Activated CD4-positive, alpha-beta T cell treated with anti-CD3 and anti-CD28 coated beads for 48 hours (primary cell): ENCODE measurements at places on chromosomes 13 and 19.

- DNase-seq, result no peak
Measured at GRCh38 chr13:112117258-112117954, 50.5 kb downstream of the SOX1 start.

DNA sequence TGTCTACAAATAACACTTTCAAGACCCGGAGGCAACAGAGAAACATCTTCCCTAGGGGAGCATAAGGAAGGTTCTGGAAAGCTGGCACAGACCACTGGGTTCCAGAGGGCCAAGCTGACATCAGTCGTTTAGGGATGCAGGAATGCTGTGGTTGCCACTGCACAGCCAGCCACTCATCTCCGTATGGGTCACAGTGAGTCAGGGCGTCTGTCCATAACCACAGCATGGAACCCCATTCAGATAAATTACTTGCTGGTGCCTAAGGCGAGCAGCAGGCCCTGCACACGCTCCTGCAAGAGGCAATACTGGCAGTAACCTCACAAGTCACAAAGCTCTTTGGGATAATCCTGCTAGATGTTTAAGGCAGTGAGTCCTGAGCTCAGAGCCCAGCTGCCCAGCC lies 140.9 kb upstream of the UBL3 start:
- DNase-seq, result no peak

- no peak for DNase-seq
Measured at GRCh38 chr19:46448601-46449000, 19.9 kb upstream of the PNMA8C start.

DNA sequence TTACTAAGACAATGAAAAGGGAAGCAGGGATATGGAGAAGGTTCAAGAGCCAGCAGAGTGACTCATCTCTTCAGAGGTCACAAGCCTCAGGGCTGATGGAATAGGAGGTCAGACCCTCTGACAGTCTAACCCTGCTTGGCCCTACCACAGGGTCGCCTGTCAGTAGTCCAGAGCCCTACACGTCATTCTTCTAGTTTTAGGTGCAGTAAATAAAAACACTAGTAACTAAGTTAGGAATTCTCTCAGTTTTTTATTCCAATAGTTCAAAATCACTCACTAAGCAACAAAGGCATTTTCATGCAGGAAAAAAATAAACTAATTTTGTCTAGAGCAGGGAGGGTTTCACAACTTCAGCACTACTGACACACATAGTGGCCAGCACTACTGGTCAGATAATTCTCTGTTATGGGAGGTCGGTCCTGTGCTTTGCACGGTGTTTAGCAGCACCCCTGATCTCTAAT lies 27.2 kb downstream of the FOXO1 start:
- DNase-seq, result no peak

DNA sequence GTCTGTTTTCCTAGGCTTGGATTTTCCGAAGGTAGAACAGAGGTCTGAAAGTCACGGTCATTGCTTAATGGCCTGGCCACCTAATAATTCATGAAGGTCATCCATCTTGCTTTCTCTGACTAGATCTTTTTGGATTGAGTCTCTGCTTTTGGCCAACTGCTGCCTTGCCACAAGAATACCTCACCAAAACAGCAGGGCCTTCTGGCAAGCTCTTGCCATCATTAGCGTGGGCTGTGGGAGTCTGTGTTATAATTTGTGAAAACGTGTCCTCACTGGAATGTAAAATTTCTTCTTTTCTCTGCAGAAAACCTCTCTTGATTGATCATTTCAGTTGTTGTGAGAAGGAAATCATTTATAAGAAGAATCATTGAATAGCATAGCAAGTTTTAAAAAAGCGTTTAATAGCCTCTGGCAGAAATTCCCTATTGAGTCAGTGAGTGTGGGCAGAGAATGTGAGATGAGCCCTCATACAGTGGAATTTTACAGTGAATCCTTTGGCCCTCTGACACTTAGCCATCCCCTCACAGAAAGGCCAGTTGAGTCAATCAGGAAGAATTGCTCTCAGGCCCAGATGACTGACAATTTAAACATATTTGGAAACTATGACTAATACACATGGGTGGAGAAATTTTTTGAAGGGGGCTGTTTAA lies 43.2 kb upstream of the ERICH6B start:
- DNase-seq, result no peak

- no peak for DNase-seq
Measured at GRCh38 chr13:62173958-62174357, 758.3 kb upstream of the PCDH20 start.

- DNase-seq, result no peak
Measured at GRCh38 chr13:100988921-100989320, 314.3 kb upstream of the TMTC4 start.

GRCh38 chr13:30963791-30964190 lies 31.3 kb downstream of the TEX26 start:
- no peak for DNase-seq

DNA sequence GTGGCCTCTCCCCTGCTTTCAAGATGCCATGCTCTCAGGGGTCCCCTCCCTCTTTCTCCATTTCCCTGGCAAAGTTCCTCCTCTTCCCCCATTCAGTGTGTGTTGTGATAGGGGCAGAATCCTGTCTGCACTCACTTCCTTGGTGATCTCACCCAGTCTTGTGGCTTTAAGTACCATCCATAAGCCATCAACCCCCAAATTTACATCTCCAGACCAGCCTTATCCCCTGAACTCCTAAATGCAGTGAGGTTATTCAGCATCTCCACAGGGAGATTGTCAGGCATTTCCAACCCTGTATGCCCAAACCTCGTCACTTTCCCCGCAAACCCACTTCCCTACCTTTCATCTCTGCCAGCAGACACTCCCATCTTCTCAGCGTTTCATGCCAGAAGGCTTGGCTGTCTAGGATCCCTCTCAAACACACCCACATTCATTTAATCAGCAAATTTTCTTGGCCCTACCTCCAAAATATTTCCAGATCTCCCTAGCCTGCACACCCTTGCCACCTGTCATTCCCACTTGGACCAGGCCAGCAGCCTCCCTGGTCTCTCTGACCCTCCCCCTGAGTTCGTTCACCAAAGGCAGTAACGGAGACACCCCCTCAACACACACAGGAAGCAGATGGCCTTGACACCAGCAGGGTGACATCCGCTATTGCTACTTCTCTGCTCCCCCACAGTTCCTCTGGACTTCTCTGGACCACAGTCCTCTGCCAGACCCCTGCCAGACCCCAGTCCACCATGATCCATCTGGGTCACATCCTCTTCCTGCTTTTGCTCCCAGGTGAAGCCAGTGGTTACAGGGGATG lies at the start of gene HCST:
HCST (plus strand) TSS at position 676 of the 808 bp plus-strand sequence; CDS start at position 741, 65 bp downstream.
- DNase-seq, result peak; percentile 36

GRCh38 chr13:50543782-50544181 lies 299.7 kb downstream of the DLEU7 start:
- no peak for DNase-seq

GRCh38 chr13:44848920-44849676 lies 140.2 kb downstream of the NUFIP1 start:
- no peak for DNase-seq

GRCh38 chr13:75226733-75227435 lies 255.1 kb downstream of the TBC1D4 start:
- DNase-seq, result peak; percentile 6

- no peak for DNase-seq
Measured at GRCh38 chr13:109163037-109163379, 533.6 kb downstream of the MYO16 start.

DNA sequence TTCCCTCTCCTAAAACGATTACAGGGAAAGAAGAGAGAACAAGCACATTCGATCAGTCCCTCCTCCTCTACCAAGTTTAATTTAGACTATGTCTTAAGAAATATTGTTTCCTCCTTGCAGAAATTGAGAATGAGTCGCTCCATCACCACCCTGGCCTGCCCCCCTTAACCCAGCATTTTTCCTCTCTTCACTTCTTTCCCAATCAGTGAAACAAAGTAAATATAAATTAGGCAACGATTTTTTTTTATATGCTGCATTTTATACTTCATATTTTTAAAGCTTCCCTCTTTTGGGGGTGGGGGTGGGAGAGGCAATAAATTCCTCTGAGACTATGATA lies 300.0 kb downstream of the SPRY2 start:
- no peak for DNase-seq
